RPMI8226 (cell line): ENCODE measurements at places on chromosomes 6 and 20.

DNA sequence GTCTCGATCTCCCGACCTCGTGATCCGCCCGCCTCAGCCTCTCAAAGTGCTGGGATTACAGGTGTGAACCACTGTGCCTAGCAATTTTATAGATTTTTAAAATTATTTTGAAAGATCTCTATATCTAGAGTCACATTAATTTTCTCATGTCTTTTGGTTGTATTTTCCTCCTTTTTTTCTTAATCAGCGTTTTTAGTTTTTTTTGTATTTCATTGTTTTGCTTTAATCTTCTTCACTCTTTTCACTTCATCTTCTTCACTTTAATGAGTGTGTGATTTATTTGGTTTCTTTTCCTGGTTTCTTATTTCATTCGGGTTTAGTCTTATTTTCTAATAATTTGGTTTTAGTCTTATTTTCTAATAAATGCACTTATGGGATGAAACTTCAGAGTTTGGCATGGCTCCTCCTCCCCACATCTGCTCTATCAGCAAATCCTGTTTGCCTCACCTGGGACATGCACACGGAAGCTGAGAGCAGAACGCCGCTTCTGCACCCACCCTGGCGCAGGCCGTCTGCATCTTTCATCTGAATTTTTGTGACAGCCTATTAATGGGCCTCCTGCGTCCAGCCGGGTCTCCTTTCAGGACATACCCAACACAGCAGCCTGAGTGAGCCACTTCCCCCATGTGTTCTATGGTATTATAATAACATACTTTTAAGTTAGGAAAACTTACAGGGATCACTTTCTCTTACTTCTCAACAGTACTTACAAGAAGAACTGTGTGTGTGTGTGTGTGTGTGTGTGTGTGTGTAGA, 35.5 kb downstream of the DTD1 start:
- no peak for DNase-seq

- DNase-seq = no peak
These were observed at the start of gene SYNGAP1 for GRCh38 chr6:33419580-33420490. TSS of gene SYNGAP1 (plus strand) at chr6:33420065. CDS start at chr6:33420265, 200 bp downstream.

- DNase-seq = peak; percentile 24
These were observed 42.3 kb upstream of the PTPN1 start for GRCh38 chr20:50467718-50468356.

DNA sequence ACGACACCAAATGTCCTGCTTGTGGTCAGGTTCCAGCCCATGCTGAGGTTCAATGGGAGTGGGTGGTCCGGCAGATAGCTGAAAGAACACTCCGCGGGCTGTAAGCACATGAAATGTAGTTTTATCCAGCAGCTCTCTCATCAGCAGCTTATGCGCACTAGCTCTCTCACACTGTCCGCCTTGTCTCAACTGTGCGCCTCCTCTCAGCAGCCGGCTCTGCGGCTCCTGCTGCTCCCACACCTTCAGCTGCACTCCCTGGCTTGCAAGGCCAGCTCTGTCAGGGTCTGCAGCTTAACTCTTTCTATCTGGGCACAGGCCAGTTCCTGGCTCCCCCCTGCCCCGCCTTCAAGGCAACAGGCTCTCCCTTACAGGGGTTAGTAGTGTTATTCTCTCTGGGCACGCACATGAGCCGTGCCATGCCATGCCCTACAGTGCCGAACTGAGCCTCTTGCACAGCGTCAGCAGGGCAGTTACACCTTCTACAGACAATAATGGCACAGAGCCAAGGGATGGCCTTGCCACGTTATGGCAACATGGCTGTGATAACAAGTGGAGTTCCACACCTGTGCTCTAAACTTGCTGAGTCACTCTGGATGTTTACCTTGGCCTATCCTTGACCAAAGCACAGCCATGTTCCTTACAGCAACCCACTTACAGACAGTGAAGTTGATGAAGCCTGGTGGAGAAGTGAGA, 84.0 kb upstream of the LRFN2 start:
- DNase-seq = peak; percentile 99

GRCh38 chr20:44714701-44715498, at the start of gene CCN5:
TSS of gene CCN5 (plus strand) at chr20:44715369. CDS start at chr20:44715391, 22 bp downstream.
- peak; percentile 89 for DNase-seq

DNA sequence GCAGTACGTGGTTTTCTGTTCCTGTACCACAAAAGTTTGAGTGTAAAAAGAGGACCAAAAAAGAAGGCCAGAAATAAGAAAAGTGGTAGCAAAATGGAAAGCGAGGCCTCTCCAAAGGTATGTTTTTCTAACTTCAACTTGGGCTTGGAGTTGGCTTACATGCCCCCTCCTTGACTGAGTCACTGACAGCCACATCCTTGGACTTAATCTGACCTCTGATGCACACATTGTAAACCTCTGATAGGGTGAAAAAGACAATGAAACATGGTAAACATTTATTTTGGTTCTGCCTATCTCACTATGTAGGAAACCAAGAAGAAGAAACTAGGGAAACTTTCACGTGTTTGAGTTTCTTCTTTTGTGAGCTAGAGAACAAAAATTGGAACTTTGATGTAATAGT, 503.2 kb upstream of the ID4 start:
- no peak for DNase-seq
